ENCODE measurements at places on chromosomes 4 and X. TPM values are rescaled to one million over a fixed set of nuclear protein-coding genes. Genes with fewer than 3 reads are reported as not detected.

The LPAR4 gene
- total RNA-seq: not detected

The FAT1 gene
- 153 TPM for total RNA-seq

The PCGF3 gene
- total RNA-seq: 24.1 TPM

The CHST7 gene
- total RNA-seq: 24.4 TPM
